ENCODE measurements at places on chromosomes 7 and 10.

DNA sequence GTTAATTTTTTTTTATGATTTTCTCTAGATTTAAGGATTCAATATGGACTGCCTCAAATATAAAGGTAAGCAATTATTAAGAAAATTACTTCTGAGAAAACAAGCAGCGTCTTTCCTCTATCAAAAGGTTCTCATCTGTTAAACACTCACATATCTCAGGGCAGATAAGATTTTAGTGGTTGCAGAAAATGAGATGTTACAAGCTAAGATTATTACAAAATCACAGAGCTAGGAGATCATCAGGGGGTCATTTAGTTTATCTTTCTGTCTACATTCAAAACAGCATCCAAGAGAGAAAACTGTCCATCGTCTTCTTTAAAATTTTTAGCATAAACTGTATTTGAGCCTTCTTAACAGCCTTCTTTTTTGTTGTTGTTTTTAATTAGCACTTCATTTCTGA lies 29.1 kb upstream of the RHOBTB1 start:
- DNase-seq, result no peak

- no peak for DNase-seq
Measured at GRCh38 chr10:76977046-76977445, 660.6 kb downstream of the KCNMA1 start.

DNA sequence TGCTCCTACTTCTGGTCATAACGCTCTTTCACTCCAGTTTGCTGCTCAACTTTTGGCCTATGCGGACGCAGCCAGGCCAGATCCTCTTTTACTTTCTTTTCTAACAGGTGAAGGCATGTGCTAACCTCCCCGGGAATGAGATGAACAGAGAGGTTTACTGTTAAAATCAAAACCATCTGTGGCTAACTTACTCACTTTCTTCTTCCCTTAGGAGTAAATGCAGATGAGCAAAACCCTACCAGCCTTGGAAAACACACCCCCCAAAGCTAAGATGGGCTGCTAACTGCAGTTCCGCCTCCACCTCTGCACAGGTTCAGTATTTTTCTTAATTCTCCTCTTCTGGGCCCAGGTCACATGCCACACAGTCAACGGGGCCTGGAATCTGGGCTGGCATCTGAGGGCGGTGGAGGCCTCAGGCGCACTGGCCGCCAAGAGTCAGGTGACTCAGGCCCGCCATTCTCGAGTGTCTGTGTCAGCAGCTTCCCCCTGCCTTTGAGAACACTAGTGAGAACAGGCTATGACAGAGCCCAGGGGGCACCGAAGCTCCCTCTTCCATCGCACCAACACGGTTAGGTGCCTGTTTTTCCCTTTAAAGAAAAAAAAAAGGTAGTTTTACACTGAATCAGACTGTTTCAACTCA lies 11.1 kb downstream of the FAM53B start:
- peak; percentile 61 for DNase-seq

GRCh38 chr7:32447218-32447617 lies 43.0 kb downstream of the LSM5 start:
- DNase-seq, result no peak

- no peak for DNase-seq
Measured at GRCh38 chr10:115969591-115969990, 303.4 kb downstream of the GFRA1 start.

DNA sequence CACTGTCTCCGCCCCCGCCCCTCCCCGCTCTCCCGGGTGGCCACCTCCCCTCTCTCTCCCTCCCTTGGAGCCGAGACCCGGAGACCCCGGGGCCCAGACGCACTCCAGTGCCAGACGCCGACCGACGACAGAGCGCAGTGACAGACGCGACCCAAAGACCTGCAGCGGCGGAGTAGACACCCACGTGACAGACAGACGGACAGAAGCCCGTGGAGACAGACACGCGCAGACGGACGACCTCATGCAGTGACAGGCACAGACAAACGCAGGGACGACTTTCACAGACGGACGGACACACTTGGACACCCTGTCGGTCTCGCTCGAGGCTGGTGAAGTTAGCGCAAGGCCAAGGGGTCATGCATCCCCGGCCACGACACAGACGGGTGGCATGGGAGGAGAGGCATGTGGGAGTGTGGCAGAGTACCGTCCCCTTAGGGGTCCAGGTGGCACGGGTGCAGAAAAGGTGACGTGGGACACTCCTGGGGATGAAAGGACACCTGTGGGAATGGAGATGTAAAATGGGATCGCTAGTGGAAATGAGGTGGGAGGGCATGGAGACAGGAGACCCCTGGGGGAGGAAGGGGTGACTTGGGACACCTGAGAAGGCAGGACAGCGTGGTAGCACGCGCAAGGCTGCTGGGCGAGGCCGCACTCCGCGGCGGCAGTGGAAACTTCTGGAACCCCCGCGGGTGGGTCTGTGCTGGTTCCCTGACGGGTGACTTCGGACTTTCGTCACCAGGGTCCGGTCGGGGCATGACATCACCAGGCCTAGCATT lies 456 bp upstream of the ACHE start:
- DNase-seq, result peak; percentile 55

DNA sequence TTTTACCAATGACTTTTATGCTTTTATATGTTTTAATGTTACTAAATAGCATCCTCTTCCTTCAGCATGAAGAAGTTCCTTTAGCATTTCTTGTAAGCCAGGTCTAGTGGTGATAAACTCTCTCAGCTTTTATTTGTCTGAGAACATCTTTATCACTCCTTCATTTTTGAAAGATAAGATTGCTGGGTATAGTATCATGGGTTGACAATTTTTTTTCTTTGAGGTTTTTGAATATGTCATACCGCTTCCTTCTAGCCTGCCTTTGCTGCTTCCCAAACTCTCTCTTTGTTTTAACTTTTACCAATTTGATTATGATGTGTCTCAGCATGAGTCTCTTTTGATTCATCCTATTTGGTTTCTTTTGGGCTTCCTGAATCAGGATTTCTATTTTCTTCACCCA lies 108.2 kb upstream of the KAT6B start:
- DNase-seq, result no peak

DNA sequence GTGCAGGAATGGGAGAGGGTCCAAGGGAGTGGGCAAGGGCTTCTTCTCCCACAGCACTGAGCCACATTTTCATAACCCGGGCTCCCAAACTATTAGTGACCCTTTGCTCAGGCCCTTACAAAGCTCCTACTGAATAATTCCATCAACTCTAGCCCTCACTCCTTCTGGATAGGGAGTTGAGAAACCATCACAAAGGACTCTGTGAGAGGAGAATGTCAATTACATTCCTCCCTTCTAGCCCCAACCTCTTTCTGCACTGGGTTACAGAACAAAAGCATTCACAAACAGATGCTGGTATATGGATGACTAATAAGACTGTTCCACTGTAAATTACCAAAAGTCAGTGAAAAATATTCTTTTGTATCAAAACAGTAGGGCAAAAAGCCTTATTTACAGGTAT lies 203.7 kb downstream of the SORCS1 start:
- no peak for DNase-seq

- DNase-seq, result peak; percentile 36
Measured at GRCh38 chr7:16918288-16918895, 36.6 kb upstream of the AGR3 start.

DNA sequence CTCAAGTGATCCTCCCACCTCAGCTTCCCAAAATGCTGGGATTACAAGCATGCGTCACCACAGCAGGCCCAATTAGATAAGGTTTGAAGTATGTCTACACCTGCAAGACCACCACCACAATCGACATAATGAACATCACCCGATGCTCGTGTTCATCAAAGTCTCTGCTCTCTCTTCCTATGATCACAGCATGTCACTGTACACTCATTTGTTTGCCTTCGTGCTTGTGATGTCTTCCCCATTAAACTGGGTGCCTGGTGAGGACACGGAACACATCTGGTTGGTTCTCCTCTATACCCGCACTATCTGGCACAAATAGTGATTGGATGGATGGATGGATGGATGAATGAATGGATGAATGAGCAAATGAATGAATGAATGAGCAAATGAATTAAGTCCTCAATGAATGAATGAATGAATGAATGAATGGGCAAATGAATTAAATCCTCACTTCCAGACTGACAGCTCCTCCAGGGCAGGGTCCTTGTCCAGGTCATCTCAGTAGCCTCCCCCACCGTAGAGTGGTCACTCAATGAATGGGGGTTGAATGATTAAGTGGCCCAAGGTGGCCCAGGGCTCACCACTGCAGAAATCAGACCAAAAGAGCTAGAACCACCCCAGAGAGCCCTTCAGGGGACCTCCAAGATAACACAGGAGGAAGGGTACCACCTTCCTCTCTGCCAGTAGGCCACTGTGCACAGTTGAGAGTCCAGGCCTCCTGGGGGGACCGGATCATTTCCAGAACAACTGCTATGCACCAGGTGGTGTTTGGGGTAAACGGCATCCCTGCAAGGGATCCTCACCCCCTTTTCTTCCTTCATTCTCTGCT lies 101.9 kb upstream of the TNRC18 start:
- peak; percentile 33 for DNase-seq

GRCh38 chr10:75956624-75957023 lies 525.2 kb downstream of the LRMDA start:
- DNase-seq, result no peak

GRCh38 chr7:37348982-37349381 lies 99.7 kb downstream of the ELMO1 start:
- no peak for DNase-seq

DNA sequence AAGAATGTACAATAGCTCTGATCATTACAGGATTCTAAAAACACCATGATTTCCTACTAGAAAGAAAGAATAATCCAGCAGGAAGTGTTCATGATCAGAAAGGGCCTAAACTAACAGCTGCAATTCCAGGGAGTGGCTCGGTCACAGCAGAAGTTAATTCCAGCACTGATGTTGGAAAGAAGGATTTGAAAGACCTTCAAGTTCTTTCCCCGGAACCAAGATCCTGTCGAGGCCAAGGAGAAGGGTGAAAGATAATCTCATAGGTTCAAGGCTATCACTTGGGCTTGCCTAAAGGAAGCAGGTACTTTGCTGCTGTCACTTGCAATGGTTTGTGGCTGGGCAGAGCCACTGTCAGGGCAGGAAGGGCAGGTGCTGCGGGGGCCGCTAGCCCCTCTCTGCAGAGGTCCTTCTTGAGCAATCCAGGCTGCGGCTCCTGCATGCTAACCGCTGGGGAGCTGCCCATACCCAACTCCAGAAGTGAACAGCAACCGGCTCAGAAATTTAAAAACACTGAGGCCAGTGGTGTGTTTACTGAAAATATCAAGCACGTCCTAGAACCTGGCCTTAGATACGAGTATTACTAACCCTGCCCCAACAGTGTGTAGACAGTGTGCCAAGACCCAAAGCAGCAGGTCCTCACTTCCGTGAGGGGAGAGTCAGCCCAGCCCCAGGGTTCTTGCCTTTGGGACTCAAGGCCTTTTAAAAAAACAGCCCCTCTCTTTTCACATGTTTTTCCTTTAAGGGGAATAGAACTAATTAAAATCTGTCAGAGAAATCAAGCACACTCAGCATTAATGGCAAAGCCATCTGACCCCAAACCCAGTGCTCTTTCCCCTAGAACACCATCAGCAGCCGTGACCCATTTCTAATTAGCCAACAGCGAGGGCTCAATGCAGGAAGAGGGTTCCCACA lies 76.8 kb downstream of the VIPR2 start:
- no peak for DNase-seq

- DNase-seq, result no peak
Measured at GRCh38 chr7:74355091-74355490, 65.9 kb downstream of the CLIP2 start.

- no peak for DNase-seq
Measured at GRCh38 chr7:39527296-39527695, 38.9 kb upstream of the YAE1 start.

GRCh38 chr10:49325131-49325915 lies 26.4 kb downstream of the C10orf71 start:
- DNase-seq, result no peak

DNA sequence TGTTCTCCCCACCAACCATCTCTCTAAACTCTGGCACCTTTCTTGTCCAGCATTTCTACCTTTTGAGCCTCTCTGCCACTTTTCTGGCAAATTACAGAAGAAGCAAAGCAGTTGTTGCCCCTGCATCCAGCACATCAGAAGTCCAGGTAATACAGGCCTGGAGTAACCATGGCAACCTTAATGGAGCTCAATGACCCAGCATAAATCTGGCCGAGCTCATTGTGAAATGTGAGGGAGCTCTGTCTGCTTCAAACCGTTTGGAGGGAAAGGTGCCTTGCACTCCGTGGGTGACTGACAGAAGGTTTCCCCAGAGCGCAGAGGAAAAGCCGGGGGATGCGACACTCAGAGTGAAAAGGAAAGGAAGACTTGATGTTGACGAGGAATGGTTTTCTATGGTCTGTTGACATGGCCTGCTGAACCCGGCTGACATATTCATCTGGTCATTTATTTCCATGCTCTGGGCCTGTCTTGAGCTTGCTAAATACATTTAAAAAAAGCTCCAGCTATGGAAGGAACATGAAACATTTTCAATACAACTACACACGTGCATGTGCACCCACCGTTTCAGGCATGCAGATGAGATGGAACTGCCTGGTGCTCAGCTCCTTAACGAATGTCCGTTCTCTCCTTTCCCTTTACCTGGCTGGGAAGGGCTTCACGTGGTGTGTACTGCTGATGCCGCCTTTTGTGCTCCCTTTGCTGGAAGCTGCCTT lies 74.9 kb downstream of the ADRA2A start:
- no peak for DNase-seq

DNA sequence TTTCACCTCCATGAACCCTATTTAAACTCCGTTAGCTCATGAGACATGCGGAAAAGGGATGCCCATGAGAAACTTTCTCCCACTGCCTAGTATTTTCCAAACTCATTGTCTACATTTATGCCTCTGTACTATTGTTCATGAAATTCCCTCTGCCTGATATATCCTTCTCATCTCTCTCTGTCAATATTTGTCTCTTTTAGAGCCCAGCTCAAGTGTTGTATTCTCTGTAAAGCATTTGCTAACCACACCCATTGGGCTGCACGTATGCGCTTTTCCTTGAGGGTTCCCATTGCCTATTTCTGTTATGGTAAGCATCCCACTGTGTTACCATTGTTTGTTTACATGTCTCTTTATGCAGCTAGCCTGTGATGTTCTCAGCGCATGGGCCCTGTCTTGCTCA lies 211.4 kb downstream of the MDFIC start:
- no peak for DNase-seq

DNA sequence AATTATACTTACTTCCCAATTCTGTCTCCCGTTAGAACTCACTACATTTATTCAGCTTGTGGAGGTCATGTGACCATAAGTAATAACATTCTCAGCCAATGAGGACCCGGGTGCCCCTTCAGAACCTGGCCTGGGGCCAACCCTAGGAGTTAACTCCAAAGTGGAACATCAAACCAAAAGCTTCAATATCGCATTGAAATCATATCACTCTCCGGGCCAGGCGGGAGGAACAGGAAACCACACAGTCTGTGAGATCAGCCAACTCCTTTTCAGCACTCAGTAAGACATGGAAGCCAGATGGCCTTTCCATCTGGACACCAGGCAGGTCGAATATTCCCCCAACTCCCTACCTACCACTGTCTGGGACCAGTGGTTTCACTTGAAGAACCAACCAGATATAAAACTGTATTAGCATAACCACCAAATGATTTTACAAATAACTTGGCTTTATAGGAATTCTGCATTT lies 5.5 kb downstream of the CREB3L2 start:
- DNase-seq, result peak; percentile 26

DNA sequence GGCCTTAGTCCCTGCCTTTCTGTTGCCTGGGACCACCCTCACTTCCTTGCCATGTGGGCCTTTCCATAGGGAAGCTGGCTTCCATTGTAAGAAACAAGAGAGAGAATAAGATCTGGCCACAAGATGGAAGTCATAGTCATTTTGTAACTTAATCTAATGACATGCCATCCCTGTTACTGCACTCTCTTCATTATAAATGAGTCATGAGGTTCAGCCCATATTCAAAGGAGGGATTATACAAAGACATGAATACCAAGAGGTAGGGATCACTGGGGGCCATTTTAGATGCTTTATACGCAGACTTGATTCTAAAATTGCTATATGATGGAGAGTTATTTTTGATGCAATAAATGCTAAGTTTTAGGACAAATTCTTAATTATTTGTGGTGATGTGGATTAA lies 75.2 kb upstream of the CELF2 start:
- DNase-seq, result no peak

Data from CD4-positive, alpha-beta T cell treated with Interleukin-10 for 1 hour (primary cell).